CMK (cell line): ENCODE measurements at places on chromosomes 6 and 20.

DNA sequence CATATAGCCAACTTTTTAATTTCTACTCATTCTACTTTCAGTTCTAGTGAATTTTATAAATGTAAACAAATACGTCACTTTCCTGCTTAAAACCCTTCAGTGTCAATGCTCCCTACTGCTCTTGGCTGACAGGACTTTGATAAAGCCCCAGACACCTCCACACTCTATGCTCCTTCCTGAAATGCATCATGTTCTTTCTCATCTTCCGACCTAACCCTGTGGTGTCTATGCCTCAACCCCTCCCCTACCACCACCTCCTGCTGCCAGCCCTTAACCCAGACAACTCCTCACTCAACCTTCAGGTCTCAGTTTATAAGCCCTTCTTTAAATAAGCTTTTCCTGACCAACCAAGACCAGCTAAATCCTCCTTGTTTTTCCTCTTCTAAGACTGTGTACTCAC is 19.1 kb downstream of the TLDC2 start:
- DNase-seq: no peak

GRCh38 chr6:116941727-116942126 is 64.7 kb downstream of the RFX6 start:
- DNase-seq: no peak

GRCh38 chr20:24477831-24478547 is 8.6 kb downstream of the SYNDIG1 start:
- no peak for DNase-seq

DNA sequence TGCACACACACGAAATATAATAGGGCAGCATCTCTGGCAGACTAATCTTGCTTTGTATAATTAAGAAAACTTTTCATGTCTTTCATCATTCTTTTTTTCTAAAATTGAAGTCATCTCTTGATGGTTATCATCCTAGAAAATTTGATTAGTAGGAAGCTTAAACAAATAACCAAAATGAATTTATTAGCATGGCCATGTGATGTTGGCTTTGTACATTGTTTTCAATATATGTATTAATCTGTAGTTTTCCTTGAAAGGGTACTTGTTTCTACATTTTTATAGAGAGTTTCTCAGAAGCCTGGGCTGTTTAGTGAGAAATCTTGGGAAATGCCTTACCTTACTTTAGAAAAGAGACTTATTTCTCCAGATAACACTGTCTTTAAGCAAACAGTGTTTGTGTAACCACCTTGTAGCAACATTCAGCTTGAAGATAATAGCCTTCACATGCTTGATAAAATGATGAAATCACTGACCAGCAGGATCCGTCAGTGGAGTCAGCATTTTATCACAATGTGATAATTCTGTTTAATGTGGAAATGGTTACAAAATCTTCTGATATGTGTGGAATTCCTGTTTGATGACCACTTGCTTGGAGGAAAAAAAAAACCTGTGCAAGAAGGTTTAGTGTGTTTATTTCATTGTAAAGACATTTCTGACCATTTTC is 147.8 kb downstream of the MACROD2 start:
- no peak for DNase-seq

GRCh38 chr6:150456466-150456865 is 87.7 kb downstream of the IYD start:
- DNase-seq: no peak

GRCh38 chr6:141105481-141105880 is 1027.2 kb upstream of the GJE1 start:
- DNase-seq: no peak

DNA sequence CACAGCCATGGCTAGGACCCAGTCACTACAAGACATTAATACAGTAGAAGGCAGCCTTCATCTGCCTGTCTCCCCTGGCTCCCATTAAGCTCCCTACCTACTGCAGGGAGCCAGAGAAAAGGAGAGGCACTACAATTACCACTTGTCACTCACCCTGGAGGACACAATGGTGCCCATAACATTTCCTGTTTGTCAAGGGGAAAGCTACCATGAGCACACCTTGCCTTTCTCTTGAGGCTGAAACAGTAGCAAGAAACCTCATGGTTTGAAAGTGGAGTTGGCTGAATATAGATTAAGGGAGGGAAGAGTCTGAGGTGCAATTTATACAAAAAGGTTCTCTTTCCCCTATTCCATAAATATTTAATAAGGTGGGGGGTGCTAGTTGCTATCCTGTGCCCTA is 27.9 kb downstream of the STK38 start:
- DNase-seq: no peak

- no peak for DNase-seq
Observed at GRCh38 chr6:143099647-143100046, 39.0 kb downstream of the AIG1 start.

DNA sequence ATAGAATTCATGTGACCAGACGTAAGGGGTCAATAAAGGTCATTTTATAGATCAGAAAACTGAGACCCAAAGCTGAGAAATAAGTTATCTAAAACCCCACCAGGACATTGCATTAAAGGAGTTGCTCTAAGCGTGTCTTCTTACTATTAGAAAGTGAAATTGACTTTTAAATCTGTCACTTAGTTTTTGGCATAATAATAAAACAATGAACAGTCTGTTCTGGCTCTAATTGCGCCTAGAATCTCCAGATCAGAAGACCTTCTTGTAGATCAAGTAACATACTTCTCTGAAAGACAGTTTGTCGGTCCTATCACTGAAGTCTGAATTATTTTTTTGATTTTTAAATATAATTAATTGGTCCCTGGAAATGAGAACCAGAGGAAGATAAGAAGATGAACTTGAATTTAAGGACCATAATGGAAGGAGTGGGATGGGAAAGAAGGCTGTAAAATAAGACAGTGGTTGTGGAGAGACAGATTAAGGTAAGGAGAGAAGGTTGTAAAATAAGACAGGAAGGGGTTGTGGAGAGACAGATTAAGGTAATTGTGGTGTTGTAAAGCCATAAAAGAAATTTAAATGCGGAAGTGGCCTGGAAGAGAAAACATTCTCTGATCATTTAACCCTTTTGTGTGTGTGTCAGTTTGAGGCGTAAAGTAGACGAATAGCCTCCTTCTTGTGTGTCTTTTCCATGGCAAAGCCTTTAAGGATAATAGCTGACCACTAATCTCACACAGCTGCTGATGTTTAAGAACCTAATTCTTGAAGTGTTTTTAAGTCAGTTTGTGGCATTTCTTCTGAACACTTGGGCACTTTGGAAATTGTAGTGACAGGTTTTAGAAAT is 20.1 kb downstream of the TOP1 start:
- no peak for DNase-seq

DNA sequence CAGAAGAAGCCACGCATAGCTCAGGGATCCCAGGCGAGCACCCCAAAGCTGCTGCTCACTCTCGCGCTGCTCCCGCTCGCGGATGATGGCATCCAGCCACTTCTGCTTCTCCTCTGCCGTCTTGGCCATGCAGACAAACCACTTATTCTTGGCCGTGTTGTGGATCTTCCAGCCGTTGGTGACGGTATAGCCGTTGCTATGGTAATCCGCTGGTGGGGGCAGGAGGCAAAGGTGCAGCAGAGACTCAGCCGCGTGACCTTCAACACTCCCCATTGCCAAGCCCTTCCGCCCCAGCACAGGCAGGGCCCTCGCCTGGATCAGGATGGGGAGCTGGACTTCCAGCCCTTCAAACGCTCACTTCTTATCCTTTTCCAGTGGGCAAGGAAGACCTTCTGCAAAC is 136.9 kb downstream of the PREX1 start:
- no peak for DNase-seq

GRCh38 chr6:67231092-67231491 is 1404.0 kb upstream of the ADGRB3 start:
- DNase-seq: no peak

- DNase-seq: no peak
Observed at GRCh38 chr6:37570482-37571133, 70.9 kb upstream of the CCDC167 start.

- no peak for DNase-seq
Observed at GRCh38 chr6:22214314-22214713, 82.5 kb downstream of the PRL start.

- DNase-seq: no peak
Observed at GRCh38 chr20:44961870-44962267, 1.7 kb upstream of the TOMM34 start.

DNA sequence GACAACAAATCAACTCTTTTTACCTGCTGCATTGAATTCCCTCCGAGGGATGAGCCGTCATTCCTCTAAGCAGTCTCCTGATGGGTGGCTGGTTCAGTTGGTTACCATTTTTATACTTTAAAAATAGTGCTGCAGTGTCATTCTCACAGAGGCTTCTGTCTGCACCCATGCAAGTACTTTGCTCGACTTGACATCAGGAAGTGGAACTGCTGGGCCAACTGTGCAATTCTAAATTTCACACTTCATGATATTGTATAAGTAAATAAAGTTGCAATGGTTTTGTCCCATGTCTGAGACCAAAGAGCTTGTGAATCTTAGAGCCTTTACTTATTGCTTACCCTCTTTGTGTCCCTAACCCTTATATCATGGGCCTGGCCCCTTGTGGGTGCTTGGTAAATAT is 2.5 kb downstream of the BTN3A1 start:
- no peak for DNase-seq

GRCh38 chr20:23180451-23180921 is 94.4 kb upstream of the CD93 start:
- no peak for DNase-seq

DNA sequence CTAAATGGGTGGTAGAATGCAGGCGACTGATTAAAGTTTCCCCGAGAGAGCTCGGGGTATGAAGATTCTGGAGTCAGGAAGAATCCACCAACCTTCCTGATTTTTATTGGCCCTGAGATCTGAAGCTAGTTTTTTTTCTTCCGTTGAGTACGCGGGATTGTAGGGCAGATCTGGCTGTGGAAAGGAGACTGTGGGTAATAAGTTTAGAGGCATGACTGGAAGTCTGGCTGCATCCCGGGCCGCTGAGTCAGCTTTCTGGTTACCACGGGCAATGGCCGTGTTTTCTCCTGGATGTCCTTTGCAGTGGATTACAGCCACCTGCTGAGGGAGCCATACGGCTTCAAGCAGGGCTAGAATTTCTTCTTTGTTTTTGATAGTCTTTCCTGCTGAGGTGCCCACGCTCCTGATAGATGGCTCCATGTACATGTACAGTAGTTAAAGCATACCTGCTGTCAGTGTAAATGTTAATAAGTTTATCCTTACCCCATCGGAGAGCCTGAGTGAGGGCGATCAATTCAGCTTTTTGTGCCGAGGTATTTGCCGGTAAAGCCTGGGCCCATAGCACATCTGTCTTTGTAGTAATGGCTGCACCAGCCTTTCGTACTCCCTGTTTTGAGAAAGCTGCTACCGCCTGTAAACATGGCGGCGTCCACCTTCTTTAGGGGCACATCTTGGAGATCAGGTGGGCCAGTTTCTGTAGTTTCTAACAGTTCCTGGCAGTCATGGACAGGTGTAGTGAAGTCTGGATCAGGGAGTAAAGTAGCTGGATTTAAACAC is 154.0 kb downstream of the TRIM27 start:
- DNase-seq: no peak
